Stimulated activated CD4-positive, alpha-beta T cell treated with anti-CD3 and anti-CD28 coated beads, TNF-alpha, amount 100 ng/mL, for 1 hour (primary cell): ENCODE measurements at places on chromosomes 16 and 17.

- DNase-seq, result no peak
Observed at GRCh38 chr17:50127697-50128361, 2.1 kb downstream of the SAMD14 start.

DNA sequence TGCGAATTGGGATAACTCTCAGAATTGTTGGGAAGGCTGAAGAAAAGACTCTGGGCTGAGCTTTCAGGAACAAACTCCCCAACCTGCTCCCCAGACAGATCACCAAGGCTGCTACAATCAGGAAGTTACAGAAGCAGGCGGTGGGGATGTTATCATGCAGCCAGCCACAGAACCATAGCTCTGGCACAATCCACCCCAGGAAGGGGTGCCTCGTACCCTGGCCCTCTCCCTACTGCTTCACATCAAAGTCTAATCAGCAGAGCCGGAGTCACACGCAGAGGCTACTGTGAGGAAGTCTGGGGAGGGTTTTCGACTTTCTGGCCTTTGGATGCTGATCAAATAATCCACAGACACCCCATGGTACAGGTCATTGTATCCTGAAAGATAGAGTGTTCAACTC, 86.8 kb downstream of the NTN1 start:
- DNase-seq, result no peak

GRCh38 chr17:44832805-44833204, 2.7 kb upstream of the GJC1 start:
- no peak for DNase-seq

DNA sequence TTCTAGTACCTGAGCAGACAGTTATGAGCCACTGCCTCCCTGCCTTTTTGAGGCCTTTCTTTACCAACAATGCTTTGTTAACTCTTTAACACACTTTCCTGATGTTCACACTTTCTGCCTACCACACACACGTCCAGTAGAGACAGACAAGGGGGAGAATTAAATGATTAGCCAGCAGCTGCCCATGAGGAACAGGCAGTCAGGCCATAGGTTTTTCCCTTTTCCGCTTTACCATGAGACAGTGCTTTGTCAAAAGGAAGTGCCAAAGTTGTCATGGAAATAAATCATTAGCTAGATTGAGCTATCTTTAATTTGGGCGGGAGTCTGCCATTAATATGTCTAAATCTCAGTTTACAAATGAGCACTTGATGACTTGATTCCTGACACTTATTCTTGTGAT, 102.1 kb downstream of the PITPNC1 start:
- DNase-seq, result no peak

DNA sequence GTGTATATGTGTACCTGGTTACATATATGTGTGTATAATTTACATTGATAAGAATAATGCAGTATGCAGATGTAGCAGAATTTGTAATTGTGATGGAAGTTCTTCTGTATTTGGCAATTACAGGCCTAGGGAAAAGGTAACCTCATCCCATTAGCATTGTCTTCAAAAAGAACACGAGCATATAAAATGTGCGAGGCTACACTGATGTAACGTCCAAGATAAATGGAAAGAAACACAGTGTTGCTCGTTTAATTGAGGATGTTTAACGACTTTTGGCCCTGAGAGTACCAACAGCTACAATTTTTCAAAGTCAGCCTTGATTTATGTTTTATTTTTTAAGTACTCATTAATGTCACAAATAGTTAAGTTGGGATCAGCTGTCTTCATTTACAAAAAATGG, 703.5 kb upstream of the RBFOX1 start:
- no peak for DNase-seq

GRCh38 chr16:82633964-82634600, 7.3 kb downstream of the CDH13 start:
- no peak for DNase-seq

DNA sequence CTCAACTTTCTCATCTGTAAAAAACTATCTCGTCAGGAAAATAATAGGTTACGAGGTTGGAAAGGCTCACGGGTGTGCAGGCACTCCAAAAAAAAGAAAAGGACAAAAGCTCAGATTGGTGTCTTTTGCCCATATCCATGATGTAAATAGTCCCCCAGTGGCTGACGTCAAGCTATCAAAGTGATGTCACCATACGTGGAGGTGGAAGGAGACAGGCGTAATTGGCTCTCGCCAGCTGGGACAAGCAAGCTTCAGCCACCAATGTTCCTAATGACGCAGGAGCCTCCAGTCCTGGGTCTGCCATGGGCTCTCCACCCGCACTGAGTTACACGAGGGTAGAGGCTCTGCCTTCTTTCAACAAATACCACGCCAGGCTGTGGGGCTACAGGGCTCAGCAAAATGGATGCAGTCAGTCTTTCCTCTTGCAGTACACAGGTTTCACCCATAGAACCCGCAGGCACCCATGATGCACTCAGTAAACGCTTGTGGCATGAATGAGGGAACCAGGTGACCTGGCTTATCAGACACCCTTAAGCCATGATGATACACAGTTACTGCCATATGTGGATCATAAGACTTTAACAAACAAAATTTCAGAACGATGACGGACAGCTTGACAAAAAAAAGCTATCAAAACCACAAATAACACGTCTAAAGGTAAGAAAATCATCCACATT, 50.5 kb downstream of the COTL1 start:
- no peak for DNase-seq

- no peak for DNase-seq
Observed at GRCh38 chr17:32596206-32596605, 109.4 kb downstream of the CDK5R1 start.

- DNase-seq, result no peak
Observed at GRCh38 chr17:10612957-10613744, 44.0 kb downstream of the MYH3 start.

GRCh38 chr17:35088881-35089585, 25.5 kb upstream of the RFFL start:
- DNase-seq, result peak; percentile 79

GRCh38 chr16:80002261-80002660, 401.7 kb upstream of the MAF start:
- DNase-seq, result no peak

DNA sequence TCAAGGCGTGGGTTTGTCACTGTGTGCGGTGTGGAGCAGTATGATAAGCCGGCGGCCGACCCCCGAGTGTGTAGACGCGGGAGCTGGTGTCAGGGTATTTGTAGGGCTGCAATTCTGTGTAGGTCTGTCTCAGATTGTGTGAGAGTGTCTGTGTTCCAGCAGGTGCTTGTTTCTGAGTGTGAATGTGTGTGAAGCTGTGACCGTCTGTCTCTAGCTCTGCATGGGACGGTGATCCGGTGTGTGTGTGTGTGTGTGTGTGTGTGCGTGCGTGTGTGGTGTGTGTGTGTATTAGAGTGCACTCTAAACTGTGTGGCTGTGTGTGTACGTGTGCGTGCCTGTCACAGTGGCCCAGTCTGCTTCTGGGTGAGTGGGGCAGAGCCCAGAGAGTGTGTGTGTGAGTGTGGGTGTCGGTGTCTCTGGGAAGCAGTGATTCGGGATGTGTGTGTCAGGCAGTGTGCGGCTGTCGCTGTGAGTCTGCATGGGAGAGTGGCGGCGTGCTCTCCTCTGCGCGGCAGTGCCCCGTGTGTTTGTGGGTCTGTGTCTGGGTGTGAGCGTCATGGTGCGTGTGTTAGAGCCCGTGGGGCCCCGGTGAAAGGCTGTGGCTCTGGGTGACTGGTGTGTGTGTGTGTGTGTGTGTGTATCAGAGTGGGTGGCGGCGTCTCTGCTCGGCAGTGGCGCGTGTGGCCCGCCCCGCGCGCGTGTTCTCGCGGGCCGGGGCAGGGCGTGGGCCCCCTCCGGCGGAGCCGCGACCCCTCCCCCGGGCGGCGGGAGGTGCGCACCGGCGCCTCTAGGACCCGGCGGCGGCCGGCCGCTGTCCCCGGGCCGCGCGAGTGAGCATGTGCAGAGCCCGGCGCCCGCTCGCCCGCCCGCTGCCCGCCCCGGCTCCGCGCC, at the start of gene WSCD1:
TSS of gene WSCD1 (plus strand) at position 841 of the 891 bp plus-strand sequence. CDS start 10,280 bp downstream, outside the sequence.
- DNase-seq, result no peak

DNA sequence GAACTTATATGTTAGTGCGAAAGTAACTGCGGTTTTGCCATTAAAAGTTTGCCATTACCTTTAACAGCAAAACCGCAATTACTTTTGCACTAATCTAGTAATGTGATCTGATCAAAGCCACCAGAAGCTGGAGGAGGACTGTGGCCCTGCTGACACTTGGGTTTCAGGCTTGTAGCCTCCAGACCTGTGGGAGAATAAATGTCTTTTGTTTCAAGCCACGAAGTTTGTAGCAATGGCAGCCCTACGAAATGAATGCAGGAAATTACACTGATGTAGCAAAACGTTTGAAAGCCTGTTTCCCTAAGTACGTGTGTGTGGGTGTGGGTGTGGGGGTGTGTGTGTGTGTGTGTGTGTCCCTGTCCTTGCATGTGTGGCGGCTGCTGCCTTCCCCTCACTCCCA, 66.6 kb downstream of the WSB1 start:
- DNase-seq, result no peak

DNA sequence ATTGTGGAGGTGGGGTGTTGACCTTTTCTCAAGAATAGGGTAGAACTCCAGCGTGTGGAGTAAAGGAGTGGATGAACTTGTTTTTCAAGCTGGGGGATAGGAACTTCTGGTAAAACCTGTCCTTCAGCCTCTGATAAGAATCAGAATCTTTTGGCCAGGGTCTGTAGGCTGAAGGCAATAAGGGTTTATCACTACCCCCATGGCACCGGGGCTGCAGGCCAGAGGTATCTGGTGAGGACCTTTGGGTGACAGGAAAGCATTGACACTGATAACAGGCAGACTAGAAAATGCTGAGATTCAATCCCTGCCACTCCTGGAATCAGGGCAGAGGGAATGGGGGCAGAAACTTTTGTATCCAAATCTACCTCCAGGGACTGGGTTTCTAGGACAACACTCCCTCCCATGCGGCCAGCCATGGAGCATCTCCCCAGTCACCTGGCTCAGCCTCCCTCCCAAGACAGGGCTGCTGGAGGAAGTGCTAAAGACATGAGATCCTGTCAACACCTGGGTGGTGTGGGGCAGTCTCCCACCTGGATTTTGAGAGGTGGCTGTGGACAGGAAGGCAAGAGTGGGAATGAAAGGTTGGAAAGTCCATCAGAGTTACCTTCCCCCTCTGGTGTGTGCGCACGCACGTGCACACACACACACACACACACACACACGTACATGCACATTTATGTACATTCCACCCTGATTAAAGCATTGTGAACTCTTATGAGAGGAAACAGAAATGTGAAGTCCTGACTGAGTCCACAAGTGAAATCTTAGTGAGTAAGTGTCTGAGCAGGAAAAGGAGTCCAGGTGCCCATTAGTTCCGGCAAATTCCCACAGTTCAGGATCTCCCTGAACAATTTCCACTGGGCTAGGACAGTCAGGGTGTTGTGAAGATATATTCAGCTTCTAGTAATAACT, 53.1 kb upstream of the MARCHF10 start:
- DNase-seq, result no peak

DNA sequence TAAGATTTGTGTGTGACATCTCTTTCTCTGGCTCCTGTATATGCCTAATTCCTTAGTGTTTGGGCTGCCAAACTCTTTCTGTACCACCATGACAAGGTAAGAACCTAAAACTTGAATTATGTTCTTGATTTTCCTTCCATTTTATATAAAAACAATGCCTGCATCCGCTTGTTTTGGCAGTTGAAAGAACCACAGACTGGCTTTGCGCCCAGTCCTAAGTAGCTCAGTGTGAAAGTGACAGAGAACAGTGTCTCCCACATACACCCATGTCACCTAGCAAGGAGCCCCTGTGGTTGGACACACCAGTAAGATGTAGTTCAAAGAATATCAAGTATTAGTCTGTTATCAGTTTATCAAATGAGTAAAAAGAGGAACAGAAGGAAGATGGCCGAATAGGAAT, 40.7 kb upstream of the SLC6A2 start:
- no peak for DNase-seq

- DNase-seq, result no peak
Observed at GRCh38 chr16:78289844-78290277, 190.4 kb downstream of the WWOX start.

DNA sequence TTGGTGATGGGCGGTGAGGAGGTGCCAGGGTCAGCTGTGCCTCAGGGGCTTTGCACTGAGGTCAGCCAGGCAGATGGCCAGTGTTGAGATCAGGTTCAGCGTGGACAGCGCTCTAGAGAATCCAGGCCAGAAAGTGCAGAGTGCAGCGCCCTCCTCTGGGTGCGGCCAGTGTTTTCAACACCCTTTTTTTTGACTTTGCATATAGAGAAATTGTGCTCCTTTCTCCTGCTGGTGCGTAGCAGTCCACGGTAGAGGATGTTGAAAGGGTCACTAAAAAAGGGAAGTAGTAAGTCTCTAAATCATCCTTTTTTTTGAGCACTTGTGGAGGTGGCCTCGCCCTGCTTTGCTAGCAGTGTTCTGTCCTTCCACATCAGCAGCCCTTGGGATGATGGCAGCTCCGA, 53.9 kb downstream of the BANP start:
- no peak for DNase-seq

GRCh38 chr16:66639091-66639885, 34.8 kb downstream of the CMTM3 start:
- no peak for DNase-seq

- DNase-seq, result no peak
Observed at GRCh38 chr16:11349599-11350276, 4.5 kb downstream of the RMI2 start.

DNA sequence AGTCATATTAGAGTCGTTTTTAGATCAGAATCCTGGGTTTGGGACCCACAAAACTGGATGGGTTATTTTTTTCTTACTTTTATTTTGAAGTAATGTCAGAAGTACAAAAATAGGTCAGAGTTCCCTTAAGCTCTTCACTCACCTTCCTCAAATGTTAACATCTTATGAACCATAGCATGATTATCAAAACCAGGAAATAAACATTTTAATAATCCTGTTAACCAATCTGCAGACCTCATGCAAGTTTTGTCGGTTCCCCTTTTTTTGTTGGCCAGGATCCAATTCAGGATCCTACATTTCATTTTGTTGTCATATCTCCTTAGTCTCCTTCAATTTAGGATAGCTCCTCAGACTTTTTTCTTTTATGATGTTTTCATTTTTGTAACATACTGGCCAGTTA, 162.0 kb downstream of the CHD9 start:
- no peak for DNase-seq

- DNase-seq, result no peak
Observed at GRCh38 chr16:57775661-57776469, 26.4 kb downstream of the KIFC3 start.

GRCh38 chr17:68318103-68318991, 27.1 kb downstream of the ARSG start:
- DNase-seq, result no peak

DNA sequence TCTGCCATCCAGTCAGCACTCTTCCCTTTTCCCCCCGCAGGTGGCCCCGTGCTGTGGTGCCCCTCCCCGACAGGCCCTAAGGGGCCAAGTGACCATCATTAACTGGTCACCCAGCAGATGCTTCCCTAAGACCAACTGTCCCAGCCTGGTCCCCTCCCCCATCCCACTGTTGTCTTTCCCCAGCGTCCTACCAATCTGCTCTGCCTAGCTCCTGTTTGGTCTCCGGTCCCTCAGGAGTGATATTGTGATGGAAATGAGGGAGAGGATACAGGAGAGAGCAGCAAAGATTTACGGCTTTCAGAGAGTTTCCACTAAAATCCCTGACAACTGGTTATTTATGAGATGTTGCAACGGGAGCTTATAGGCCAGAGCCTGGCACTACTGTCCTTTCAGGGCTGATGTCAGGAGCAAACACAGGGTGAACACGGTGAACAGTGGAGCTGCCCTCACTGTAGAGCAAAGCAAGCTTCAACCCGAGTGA, 1.4 kb upstream of the TTLL6 start:
- DNase-seq, result no peak

GRCh38 chr17:50502301-50502990, 5.8 kb upstream of the MYCBPAP start:
- no peak for DNase-seq

GRCh38 chr17:42399121-42399520, 10.9 kb upstream of the STAT3 start:
- no peak for DNase-seq
